ENCODE measurements at places on chromosomes 4 and X. TPM values are rescaled to one million over a fixed set of nuclear protein-coding genes. Genes with fewer than 3 reads are reported as not detected.

TRPC5OS gene
- total RNA-seq = not detected

SLC6A8 gene
- total RNA-seq = 15.3 TPM

VEGFC gene
- total RNA-seq = 56.9 TPM

CSAG2 gene
- total RNA-seq = not detected

PABPC4L gene
- total RNA-seq = 2.7 TPM

COL4A6 gene
- total RNA-seq = not detected

MAP9 gene
- 18.1 TPM for total RNA-seq

TASL gene
- total RNA-seq = not detected

APBB2 gene
- total RNA-seq = 89.0 TPM
